ENCODE measurements at places on chromosomes 4 and X.
A peak's percentile ranks its signal among the peaks of the same experiment; 100 is the strongest.

DNA sequence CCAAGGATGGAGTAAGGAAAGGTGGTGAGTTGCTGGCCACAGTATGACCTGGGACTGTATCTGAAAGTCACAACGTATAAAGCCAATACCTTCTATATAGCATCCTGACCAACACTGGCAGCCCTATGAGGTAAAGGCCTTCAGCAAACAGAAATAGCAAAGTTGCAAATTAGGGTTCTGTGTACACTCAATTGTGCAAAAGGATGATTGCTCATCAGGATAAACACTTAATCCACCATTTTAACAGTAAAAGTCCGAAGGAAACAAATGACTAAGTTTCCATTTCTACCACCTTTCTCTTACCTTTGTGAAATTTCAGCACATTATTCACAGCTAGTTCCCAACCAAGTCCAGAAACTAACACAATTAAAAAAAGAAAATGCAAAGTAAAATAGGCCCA is 1.4 kb upstream of the FNIP2 start:
- no peak for DNase-seq

DNA sequence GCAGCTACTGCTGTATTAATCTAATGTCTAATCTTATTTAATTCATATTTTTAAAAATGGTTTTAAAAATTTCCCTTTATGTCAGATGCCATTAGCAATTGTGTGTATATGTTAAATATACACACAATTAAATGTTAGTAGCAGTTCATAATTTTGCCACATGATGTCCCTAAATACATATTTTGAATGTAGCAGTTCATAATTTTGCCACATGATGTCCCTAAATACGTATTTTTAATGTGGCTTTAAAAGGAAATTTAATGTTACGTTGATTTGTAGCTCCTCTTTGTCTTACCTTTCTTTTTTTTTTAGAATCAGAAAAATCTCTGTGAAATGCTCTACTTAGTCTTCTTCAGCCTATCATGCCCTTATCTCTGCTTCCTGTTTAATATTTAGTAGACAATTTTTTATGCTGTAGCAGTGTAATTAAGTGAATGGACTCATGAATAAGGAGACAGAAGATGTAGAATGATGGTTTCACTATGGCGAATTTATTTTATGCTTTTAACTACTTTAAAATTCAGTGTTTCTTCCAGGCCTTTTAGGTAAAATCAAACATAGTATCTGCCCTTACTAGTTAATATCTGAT is 26.1 kb downstream of the RBM46 start:
- no peak for DNase-seq

- no peak for DNase-seq
Observed at GRCh38 chrX:71181558-71181909, 36.9 kb downstream of the NLGN3 start.

DNA sequence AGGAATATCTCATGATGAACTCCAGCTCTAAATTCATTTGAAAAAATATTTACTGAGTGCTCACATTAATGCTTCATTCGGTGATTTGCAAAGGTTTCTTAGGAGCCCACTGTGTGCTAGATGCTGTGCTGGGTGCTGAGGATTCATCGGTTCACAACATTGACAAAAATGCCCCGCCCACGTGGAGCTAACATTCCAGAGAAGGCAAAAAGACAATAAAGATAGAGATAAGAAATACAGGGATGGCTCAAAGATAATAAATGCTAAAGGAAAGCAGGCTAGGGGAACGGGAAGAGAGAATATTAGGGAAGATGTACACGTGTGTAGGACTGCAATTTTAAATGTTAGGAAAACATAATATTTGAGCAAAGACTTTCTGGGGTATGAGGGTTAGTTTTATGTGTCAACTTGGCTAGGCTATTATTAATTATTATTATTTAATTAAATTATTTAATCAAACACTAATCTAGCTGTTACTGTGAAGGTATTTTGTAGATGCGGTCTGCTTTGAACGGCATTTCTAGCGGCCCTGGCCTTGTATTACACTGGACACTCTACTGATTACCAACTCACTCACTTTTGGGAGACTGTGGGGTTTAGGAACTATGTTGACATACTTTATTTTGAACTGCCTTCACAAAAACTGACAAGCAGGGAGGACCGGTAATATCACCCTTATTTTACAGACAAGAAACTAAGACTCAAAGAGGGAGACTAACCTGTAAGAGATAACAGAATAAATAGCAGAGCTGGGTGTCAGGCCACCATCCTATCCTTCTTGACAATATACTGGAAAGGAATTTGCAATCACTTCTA is 61.9 kb upstream of the IRF2 start:
- DNase-seq, result no peak

DNA sequence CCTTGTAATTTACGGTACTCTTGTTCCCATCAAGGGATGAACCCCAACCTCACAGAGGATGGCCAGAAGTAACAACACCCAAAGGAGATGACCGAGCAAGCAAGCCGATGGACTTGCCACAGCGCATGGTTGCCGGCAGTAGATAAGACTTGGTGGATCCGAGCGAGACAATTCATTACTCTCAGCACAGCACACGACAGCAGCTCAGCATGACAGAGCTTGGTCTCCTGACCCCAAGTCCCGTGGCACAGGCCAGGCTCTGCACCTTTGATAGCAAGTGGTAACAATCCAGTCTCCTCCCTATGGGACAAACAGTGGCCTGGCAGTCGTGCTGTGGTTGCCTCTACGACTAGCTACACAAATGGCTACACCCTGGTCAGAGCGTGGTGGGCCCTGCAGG is 26.3 kb downstream of the RWDD4 start:
- no peak for DNase-seq

DNA sequence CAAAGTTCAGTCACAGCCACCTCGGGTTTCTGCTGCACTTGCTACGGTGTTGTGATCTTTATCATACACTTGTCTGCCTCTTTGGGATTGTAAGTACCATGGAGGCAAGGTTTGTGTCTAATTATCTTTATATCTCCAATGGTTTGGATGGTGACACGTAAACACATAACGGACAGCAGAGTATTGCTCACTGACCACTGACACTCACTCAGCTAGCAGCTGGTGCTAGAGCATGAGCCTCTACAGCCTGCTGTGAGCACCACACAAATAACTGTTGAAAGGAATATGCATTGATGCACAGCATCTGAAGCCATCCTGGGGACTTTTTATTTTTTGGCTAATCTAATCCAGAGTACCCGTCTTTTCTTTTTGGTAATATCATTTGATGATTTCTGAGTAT is 156.0 kb downstream of the DCLK2 start:
- DNase-seq, result no peak

GRCh38 chr4:137740141-137740540 is 207.8 kb upstream of the PCDH18 start:
- DNase-seq, result no peak

GRCh38 chr4:6469144-6469543 is 3.3 kb downstream of the PPP2R2C start:
- no peak for DNase-seq

GRCh38 chr4:5371415-5372190 is 320.3 kb downstream of the STK32B start:
- no peak for DNase-seq

DNA sequence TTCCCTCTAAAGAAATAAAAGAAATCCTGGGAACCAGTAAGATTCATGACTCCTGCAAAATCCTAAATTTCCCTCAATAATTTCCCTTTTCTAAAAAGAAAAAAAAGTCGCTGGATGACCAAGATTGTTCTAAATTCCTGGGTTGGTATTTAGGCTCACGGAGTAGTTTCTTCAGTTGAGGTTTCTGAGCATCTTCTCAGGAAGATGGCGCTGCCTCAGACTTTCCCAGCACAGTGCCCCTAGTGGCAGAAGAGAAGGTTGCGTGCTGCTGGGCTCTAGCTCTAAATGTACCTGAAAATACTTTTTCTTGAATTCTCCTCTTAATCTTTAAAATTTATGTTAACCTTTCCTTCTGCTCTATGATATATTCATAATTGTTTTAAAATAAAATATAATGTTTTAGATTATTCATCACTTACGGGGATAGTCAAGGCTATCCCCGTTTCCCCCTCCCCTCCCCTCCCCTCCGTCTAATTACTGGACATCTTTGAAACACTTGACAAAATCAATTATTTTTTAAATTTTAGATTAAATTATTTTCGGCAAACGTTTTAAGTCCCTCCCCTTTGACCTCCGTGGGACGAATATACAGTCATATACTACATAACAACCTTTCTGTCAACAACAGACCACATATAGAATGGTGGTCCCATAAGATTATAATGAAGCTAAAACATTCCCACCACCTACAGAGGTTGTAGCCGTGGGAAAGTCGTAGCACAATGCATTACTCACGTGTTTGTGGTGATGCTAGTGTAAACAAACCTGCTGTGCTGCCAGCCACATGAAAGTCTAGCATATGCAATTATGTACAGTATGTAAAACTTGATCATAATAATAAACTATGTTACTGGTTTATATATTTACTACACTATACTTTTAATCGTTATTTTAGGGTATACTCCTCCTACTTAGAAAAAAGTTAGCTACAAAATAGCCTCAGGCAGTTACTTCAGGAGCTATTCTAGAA is 41.0 kb upstream of the GATB start:
- DNase-seq, result peak; percentile 27

- no peak for DNase-seq
Observed at GRCh38 chr4:14095831-14096230, 468.3 kb upstream of the BOD1L1 start.

DNA sequence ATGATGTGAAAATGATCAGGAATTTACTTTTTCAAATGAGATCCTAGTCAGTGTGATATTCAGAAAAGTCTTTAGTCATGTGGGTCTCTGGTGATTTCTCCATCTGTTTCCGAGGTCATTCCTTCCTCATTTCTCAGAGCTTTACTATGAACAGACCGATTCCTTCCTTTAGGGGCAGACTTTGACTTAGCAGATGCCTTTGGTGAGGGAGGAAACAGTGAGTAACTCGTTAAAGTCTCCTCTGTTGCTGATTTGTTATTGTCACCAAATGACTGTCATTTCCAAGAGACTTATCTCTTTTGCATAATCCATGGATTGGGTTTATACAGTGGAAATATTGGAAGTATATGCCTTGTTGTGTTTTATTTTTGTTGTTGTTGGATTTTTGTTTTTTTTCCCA is 76.2 kb upstream of the CD99 start:
- no peak for DNase-seq

GRCh38 chrX:84729809-84730208 is 227.6 kb upstream of the HDX start:
- DNase-seq, result no peak

DNA sequence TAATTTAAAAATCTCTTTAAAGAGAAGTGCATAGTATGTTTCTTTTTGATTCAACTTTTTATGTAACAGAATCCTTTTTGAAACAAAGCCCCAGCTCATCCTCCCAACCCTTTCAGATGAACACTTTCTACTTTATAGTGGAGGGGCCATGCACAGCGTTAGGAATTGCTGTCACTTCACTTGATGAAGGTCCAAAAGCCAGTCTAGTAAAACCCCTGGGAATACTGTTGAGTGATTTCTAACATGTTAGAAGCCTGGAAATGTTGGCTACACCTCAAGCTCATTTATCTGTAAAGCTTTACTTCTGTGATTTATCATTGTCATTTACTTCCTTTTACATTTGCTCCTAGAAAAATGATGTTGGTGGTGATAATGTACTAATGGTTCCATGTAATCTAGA is 1608.9 kb upstream of the TENM3 start:
- DNase-seq, result no peak

GRCh38 chr4:145333786-145334185 is 147.9 kb upstream of the SMAD1 start:
- DNase-seq, result no peak

GRCh38 chr4:4838936-4839810 is 20.3 kb upstream of the MSX1 start:
- no peak for DNase-seq

GRCh38 chr4:25020236-25020635 is 10.5 kb downstream of the LGI2 start:
- DNase-seq, result no peak

DNA sequence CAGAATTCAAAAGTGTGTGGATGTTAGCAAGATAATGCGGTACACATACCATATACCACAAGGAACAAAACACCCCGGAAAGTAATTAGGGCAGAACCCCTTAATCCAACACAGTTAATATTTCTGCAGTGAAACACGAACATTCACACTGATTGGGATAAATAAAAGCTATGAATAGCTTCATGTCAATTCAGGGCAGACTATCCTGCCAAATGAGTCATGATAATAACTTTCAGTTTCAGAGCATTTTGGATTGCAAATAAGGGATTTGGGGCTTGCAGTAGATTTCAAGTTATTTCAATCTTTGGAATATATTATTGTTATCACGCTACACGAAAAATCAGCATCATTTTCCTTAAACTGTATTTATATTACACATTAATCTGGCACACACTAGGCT is 24.3 kb downstream of the IRF2 start:
- no peak for DNase-seq

DNA sequence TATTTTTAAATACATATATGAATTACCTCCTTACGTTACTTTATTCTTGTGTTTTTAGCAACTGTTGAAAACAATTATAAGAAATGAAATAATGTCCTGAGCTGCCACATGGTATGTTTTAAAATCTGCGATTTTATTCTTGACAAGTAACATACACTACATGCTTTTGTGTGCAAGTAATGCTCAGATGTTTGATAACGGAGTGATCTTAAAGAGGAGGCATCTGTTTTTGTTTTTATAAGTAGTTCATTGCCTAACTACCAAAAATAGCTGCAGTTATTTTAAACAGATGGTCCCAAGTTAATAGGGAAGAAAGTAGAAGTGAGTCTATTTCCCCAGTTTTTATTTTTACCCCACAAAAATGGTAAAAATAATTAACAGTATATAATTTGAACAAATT is 55.2 kb downstream of the GAB1 start:
- no peak for DNase-seq

DNA sequence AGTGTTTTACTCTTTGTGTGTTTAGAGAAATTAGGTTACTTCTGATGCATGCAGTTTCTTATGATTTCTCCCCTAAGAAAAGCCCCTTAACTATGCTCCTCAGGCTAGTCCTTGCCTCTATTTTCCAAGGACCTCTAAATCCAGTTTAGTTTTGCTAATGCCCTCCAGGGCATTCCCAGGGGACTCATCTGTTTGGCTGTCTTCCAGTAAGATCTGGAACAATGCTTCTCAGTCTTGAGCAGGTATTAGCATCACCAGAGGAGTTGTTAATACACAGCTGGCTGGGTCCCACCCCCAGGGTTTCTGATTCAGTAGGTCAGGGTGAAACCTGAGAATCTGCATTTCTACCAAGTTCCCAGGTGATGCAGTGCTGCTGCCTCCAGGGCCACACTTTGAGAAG is 56.9 kb downstream of the OTC start:
- no peak for DNase-seq

GRCh38 chr4:173025131-173025530 is 143.5 kb upstream of the GALNT7 start:
- no peak for DNase-seq

DNA sequence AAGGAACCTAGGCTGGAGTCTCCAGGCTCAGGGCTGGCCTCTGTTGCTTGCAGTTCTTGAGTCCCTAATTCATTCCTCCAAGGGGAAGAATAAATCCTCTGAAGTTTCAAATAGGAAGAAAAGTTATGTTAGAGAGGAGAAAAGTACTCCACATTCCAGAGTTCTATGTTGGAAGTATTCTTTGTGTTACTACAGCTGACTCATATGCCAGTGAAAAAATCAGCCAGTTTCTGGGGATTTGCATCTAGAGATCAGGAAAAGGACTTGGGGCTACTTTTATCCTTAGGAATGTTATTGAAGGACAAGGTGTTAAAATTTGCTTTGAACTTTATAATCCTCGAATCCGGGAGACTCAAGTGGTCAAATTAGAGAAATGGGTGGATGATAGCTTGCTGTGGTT is 11.7 kb upstream of the NUDT9 start:
- no peak for DNase-seq

GRCh38 chr4:168696826-168697225 is 200.0 kb downstream of the PALLD start:
- DNase-seq, result no peak

GRCh38 chr4:8938623-8939022 is 67.0 kb upstream of the HMX1 start:
- DNase-seq, result no peak

All from stimulated activated CD8-positive, alpha-beta memory T cell treated with anti-CD3 and anti-CD28 coated beads, Interleukin-7, amount 100 ng/mL, for 1 hour (primary cell).